ENCODE measurements at places on chromosomes 7 and 10.

GRCh38 chr7:100565133-100565571 is 8.5 kb downstream of the SAP25 start:
- H3K4me1 ChIP-seq, result peaks cover 14% of the 10 kb centered on the region
- H3K27ac ChIP-seq, result no peak overlapping the region
- no peak for DNase-seq
- peaks cover 7% of the 10 kb centered on the region for H3K27me3 ChIP-seq
- peaks cover 12% of the 10 kb centered on the region for H3K36me3 ChIP-seq

- 0 out of 2 replicates have a peak overlapping the region, but pooled peaks have one; percentile 18 for H3K27ac ChIP-seq
- peak; percentile 35 for DNase-seq
- peaks cover 23% of the 10 kb centered on the region for H3K4me1 ChIP-seq
- no peak overlapping the region for H3K4me3 ChIP-seq
Measured at GRCh38 chr7:65233409-65234034, 140.1 kb upstream of the ZNF92 start.

- no peaks in the 10 kb centered on the region for H3K27me3 ChIP-seq
- H3K36me3 ChIP-seq, result no peaks in the 10 kb centered on the region
- no peak overlapping the region for H3K4me3 ChIP-seq
- no peak for DNase-seq
- no peaks in the 10 kb centered on the region for H3K4me1 ChIP-seq
- H3K27ac ChIP-seq, result no peak overlapping the region
Measured at GRCh38 chr10:17348501-17349349, 105.7 kb downstream of the ST8SIA6 start.

DNA sequence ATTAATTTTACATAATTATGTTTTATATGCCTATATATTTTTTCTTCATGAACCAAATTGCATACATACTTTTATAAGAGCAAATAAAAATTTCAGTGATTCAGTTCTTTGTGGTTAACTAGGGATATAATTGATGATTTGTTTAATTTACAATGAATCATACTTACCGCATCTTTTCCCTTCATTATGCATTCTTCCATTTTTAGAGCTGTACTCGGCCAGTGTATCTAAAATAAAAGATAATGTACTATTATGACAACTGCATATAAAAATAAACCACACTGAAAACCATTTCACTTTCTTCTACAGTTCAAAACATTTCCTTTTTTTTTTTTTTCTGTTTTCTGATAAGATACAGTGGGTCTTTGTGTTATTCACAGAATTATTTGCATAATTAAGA is 179.9 kb downstream of the SEMA3E start:
- H3K4me1 ChIP-seq, result no peaks in the 10 kb centered on the region
- no peak overlapping the region for H3K27ac ChIP-seq
- no peak overlapping the region for H3K4me3 ChIP-seq
- DNase-seq, result no peak

DNA sequence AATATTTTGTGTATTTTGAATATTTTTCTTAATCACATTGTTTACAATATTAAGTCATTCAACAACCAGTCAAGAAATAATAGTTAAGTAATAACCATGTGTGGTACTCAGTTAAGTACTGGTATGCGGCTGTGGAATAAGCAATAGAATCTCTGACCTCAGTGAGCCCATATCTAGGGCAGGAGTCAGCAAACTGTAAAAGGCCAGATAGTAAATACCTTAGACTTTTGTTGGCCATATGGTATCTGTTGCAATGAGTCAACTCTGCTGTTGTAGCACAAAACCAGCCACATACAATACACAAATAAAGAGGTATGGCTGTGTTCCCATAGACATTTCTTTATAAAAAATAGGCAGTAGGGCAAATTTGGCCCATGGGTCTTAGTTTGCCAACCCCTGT is 311.6 kb upstream of the SEMA3A start:
- H3K27me3 ChIP-seq, result no peaks in the 10 kb centered on the region
- H3K27ac ChIP-seq, result no peak overlapping the region
- no peak overlapping the region for H3K4me3 ChIP-seq
- H3K4me1 ChIP-seq, result no peaks in the 10 kb centered on the region

GRCh38 chr10:112986544-112987190 is 36.6 kb downstream of the TCF7L2 start:
- no peak for DNase-seq
- peaks cover 25% of the 10 kb centered on the region for H3K4me1 ChIP-seq
- no peaks in the 10 kb centered on the region for H3K36me3 ChIP-seq
- no peak overlapping the region for H3K4me3 ChIP-seq

GRCh38 chr10:116743266-116744064 is 1.1 kb upstream of the HSPA12A start:
- no peaks in the 10 kb centered on the region for H3K36me3 ChIP-seq
- H3K4me3 ChIP-seq, result no peak overlapping the region
- no peak overlapping the region for H3K27ac ChIP-seq
- no peaks in the 10 kb centered on the region for H3K4me1 ChIP-seq

- no peaks in the 10 kb centered on the region for H3K36me3 ChIP-seq
- DNase-seq, result no peak
- H3K4me3 ChIP-seq, result no peak overlapping the region
- peaks cover 5% of the 10 kb centered on the region for H3K27me3 ChIP-seq
Measured at GRCh38 chr10:61894133-61894532, 7.4 kb upstream of the ARID5B start.

DNA sequence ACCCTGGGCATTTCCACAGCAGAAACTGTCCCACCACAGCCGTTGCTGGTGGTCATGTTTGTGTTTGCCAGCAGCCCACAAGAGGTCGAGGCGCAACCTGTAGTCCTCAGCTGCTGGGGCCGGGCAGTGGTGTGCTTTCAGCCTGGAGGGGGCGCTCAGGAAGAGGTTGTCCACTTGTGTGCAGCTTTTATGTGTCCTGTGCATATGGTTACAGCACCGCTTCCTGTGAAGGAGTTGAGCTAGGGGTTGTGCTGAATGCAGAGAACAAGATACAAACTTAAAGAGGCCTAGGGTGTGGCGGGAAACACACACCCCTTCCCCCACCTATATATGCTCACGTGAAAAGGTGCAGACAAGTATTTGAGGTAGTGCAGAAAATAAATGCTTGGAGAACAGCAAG is 29.5 kb upstream of the PFKFB3 start:
- H3K27me3 ChIP-seq, result no peaks in the 10 kb centered on the region
- peaks cover 4% of the 10 kb centered on the region for H3K36me3 ChIP-seq
- H3K27ac ChIP-seq, result peak overlapping the region; percentile 6
- H3K4me1 ChIP-seq, result peaks cover 21% of the 10 kb centered on the region
- no peak overlapping the region for H3K4me3 ChIP-seq

DNA sequence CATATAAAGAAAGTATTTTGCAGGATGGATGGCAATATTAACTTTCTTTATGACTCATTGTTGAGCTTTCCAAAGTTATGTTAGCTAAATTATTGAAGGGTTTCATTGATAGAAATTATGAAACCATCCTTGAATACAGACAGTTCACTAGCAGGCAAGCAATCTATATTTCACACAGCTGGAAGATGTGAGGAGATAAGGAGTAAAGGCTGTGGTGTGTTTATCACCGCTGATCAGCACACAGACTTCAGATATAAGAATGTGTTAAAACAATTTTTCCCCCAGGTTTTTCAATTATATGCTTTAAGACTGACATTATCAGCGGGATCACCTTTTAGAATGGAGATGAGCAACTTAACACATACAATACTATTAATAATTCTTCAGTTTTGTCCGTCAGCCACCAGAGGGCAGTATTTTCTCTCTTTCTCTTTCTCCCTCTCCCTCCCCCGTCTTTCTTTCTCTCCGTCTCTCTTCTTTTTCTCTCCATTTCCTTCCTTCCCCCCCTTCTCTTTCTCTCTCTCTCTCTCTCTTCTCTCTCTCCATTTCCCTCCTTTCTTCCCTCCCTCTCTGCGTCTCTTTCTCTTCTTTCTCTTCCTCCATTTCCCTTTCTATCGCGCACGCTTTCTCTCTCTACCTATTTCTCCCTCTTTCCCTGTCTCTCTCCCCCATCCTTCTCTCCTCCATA is 62.9 kb upstream of the FAM171A1 start:
- H3K27me3 ChIP-seq, result peaks cover 1% of the 10 kb centered on the region
- H3K4me3 ChIP-seq, result no peak overlapping the region
- H3K4me1 ChIP-seq, result peaks cover 9% of the 10 kb centered on the region
- H3K36me3 ChIP-seq, result no peaks in the 10 kb centered on the region
- H3K27ac ChIP-seq, result no peak overlapping the region
- DNase-seq, result peak; percentile 41

DNA sequence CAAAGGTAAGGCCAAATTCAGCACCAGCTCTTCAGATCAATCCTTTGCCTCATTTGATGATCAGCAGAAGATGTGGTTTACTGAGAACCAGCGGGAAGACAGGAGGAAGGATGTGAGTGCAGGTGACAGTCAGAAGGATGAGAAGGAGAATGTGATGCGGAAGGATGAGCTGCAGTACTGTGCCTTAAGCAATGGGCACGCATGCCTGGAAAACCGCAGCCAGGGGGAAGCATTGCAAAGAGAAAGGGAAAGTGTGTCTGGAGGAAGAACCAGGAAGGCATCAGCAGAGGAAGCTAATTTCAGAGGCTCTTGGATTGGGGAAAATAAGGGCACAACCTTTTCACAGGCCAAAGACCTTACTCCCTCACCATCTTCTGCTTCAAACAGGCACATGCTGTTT is 25.7 kb downstream of the C10orf71 start:
- no peak for DNase-seq
- H3K27me3 ChIP-seq, result no peaks in the 10 kb centered on the region
- no peaks in the 10 kb centered on the region for H3K4me1 ChIP-seq
- H3K4me3 ChIP-seq, result no peak overlapping the region

DNA sequence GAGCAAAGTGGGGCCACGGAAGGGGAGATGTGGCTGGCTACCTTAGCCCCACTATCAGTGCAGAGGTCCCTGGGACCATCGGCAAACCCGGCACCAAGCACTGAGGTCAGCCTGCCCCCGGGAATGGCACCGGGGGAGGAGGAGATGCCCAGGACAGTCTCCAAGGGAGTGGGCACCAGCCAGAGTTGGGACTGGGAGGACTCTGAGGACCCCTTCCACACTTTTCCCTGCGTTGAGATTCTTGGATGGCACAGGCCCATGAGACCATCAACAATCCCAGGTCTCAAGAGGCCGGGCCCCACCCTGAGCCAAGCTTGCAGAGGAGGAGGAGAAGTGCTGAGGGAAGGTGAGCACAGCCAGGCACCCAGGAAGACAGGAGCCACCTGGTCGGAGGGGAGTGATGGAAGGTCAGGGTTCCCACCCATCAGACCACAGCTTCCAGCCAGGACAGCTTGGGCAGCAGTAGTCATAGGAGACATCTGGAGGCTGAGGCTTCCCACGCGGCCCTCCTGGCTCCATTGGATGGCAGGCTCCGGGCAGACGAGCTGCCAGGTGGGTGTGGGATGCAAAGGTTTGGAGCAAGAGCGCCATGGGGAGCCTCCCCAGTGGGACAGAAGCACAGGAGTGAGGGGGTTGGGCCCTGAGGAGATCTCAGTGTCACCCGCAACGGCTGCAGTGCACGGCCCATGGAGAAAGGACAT is 2.6 kb upstream of the OPN4 start:
- no peaks in the 10 kb centered on the region for H3K36me3 ChIP-seq
- peaks cover 7% of the 10 kb centered on the region for H3K27me3 ChIP-seq
- H3K27ac ChIP-seq, result no peak overlapping the region
- no peak for DNase-seq
- no peaks in the 10 kb centered on the region for H3K4me1 ChIP-seq
- no peak overlapping the region for H3K4me3 ChIP-seq

- no peaks in the 10 kb centered on the region for H3K4me1 ChIP-seq
- H3K36me3 ChIP-seq, result no peaks in the 10 kb centered on the region
- H3K4me3 ChIP-seq, result no peak overlapping the region
- no peaks in the 10 kb centered on the region for H3K27me3 ChIP-seq
Measured at GRCh38 chr7:20331910-20332813, 1.5 kb downstream of the ITGB8 start.

DNA sequence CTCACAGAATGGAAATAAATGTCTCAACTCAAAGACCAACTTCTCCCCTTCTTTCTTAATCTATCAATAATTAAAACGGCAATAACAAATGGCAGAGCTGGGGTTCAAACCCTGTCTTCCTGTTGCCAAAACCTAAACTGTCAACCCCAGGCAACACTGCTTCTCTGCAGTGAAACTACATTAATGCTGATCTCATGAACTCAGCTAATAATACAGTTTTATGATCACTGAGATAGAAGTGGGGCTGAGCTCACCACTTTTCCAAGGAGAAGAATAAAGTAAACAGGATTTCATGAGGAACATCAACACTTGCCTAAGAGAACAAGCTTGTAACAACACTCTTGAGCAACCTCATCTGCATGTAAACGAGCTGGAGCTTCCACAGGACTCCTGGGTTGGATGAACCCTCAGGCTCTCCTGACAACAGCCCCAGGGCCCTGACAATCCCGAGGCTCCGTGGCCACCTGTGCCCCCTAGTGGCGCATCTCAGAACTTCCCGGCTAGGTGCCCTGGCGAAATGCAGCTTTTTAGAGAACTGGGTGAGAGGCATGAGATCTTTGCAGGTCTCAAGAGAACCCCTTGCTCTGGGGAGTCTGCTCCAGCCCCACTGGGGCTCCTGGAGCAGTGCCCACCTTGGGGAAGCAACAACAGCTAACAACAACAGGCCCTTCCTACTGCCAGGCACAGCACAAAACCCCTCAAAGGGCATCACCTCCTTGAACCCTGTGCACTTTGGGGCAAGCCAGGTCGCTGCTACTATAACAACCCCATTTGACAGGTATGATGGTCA is 169.3 kb downstream of the SH3PXD2A start:
- H3K4me1 ChIP-seq, result no peaks in the 10 kb centered on the region
- H3K36me3 ChIP-seq, result no peaks in the 10 kb centered on the region
- H3K27me3 ChIP-seq, result peaks cover 7% of the 10 kb centered on the region
- H3K27ac ChIP-seq, result no peak overlapping the region

DNA sequence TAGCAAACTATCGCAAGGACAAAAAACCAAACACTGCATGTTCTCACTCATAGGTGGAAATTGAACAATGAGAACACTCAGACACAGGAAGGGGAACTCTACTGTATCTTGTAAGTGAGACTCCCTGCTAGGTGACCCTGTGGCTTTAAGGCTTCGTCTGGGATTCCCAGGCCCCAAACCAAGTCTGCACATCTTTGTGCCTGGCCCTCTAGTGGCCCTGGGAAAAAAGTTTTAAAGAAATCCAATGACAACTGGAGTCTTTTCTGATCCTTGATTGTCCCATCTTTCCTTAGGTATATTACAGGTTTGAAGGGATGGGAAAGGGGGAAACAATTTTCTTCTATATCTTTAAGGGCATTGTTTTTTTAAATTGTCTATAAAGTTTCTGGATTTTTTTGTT is 10.6 kb upstream of the LIPM start:
- no peak overlapping the region for H3K4me3 ChIP-seq
- no peaks in the 10 kb centered on the region for H3K4me1 ChIP-seq
- peak; percentile 14 for DNase-seq

GRCh38 chr7:135210888-135211178 is 493 bp downstream of the WDR91 start:
- peak overlapping the region; percentile 1 for H3K27ac ChIP-seq
- no peaks in the 10 kb centered on the region for H3K27me3 ChIP-seq
- DNase-seq, result no peak
- peaks cover 15% of the 10 kb centered on the region for H3K4me1 ChIP-seq
- H3K4me3 ChIP-seq, result peak overlapping the region; percentile 72
